ENCODE measurements at places on chromosomes 7 and 10.

GRCh38 chr7:73429215-73429614 is 4.4 kb upstream of the FZD9 start:
- no peak for DNase-seq

- no peak for DNase-seq
Measured at GRCh38 chr7:137774793-137775201, 72.0 kb downstream of the DGKI start.

DNA sequence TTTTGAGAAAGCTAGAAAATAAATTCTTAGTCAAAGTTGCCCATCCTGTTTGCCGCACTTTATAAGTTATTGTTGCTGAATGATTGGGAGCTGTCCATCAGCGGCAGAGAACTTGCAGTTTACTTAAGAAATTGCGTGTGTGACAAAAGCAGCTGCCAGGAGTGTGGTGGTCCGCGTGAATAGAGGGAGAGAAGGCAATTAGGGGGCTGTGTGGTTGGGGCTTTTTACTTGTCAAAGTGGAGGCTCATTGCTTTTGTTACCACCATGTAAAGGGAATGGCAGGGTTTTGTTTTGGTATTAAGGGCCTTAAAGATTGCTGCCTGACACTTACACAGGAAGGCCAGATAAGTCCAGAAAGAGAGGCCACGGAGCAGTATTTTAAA is 177.8 kb downstream of the TCF7L2 start:
- no peak for DNase-seq

GRCh38 chr10:9268176-9268575 is 1213.7 kb downstream of the GATA3 start:
- no peak for DNase-seq

All from left cardiac atrium (tissue), 4 donors.